NCI-H1092 treated with DMSO at 0.1 percent for 48 hours (cell line): ENCODE measurements at places on chromosomes 7 and 10.
A peak's percentile ranks its signal among the peaks of the same experiment; 100 is the strongest.

DNA sequence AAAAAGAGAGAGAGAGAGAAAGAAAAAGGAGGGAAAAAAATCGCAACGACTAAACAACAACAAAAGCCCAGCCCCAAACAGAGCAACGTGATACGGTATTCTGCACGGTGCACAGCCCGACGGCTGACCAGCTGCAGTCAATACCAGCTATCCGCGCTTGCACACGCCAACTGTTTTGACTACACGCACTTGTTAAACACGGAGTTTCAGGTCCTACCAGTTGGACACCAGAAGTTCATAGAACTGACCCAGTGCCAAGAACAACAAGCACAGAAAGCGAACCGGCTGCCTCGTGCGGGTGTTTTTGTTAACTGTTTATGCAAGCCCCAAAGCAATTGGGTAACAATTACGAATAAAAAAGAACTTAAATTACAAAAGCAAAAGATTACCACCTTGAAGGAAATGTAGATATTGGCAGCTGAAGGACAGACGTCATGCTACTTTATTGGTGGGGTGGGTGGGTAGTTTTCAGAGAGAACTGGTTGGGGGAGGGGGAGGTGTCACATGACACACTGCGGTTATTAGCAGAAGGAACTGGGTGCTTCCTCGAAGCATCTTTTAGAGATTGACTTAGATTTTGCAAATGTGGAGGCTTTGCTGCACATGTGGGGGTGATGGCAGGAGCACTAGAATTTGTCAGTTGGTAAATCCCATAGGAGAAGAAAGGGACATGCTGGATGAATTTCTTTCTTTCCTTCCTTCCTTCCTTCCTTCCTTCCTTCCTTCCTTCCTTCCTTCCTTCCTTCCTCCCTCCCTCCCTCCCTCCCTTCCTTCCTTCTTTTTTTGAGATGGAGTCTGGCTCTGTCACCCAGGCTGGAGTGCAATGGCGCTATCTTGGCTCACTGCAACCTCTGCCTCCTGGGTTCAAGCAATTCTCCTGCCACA is 110.6 kb upstream of the EFCAB10 start:
- peak; percentile 69 for DNase-seq

DNA sequence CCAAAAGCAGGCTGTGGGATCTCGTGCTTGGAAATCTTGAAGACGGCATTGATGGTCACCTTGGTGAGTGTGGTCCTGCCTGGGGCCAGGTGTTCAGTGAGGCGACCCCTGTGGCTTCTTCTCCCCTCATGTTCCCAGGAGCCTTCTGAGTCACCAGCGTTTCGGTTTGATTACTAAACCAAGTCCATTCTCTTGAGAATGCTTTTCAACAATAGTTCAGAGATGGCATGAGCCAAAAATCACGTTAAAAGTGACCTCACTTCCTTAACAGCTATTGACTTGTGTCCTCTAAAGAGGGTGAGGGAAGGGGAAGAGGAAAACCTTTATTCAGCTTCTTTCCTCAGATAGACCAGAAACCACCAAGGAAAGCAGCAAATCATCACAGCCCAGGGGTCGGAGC is 315.2 kb downstream of the GATA3 start:
- DNase-seq: no peak

GRCh38 chr7:41696323-41696916 is 6.5 kb downstream of the INHBA start:
- peak; percentile 7 for DNase-seq

DNA sequence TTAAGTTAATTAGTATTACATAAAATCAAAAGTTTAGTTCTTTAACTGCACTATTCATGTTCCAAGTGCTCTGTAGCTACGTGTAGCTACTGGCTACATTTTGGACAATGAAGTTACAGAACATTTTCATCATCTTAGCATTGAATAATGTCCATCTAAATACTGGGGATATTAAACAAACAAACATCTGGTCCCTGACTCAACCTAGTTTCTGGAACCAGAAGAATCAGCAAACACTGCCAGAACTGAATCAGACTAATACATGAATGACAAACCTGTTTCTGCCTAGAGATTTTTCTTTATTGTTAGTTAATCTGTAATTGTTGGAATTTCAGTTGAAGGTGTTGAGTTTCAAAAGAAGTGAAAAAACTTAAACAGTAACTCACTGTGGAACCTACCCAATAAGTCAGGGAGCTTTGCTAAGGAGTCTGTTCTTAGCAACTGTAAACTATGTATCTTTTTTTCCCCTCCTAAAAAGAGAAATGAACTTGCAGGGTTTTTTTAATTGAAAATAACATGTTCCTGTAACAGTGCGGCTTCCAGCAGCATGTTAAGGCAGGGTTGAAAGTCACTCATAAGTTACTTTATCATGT is 58.3 kb downstream of the CDK13 start:
- no peak for DNase-seq

GRCh38 chr7:106747804-106748203 is 86.8 kb upstream of the CCDC71L start:
- no peak for DNase-seq

DNA sequence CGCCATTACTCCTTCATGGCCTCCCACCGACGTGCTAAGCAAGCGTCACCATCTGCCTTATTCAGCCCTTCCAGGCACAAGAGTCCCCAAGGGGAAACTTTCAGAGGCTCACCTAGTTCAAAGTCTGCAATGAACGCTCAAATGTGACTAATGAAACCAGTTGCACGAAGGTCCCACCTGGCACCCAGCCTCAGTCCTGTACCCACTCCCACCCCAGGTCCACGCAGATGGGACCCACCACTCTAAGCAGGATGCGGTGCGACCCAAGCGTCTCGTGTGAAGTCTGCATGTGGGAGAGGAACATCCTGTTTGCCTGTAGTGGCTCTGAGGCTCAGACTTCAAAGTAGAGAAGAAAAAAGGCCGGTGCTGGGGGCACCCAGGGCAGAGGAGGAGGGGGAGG is 40.3 kb downstream of the RGS10 start:
- no peak for DNase-seq

GRCh38 chr10:22932626-22933370 is 4.9 kb downstream of the ARMC3 start:
- DNase-seq: no peak

DNA sequence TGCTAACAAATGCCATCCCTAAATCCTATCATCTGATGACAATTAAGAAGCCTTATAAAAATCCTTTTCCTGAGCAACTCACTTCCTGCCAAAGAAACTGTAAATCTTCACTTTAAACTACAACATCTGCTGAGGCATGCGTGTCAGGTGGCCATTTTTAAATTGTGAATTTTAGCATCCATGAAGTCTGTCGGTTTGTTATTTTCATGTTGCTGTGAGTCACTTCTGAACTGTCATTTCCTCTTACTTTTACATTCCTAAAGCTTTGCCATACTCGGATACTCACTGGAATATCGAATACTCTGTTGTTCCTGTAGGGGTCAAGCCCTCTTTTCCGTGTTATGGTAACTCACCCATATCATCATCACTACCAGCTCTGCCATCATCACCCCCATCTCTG is 34.3 kb upstream of the TMEM26 start:
- no peak for DNase-seq

GRCh38 chr10:133282846-133283390 is 6.2 kb upstream of the ADAM8 start:
- DNase-seq: no peak

DNA sequence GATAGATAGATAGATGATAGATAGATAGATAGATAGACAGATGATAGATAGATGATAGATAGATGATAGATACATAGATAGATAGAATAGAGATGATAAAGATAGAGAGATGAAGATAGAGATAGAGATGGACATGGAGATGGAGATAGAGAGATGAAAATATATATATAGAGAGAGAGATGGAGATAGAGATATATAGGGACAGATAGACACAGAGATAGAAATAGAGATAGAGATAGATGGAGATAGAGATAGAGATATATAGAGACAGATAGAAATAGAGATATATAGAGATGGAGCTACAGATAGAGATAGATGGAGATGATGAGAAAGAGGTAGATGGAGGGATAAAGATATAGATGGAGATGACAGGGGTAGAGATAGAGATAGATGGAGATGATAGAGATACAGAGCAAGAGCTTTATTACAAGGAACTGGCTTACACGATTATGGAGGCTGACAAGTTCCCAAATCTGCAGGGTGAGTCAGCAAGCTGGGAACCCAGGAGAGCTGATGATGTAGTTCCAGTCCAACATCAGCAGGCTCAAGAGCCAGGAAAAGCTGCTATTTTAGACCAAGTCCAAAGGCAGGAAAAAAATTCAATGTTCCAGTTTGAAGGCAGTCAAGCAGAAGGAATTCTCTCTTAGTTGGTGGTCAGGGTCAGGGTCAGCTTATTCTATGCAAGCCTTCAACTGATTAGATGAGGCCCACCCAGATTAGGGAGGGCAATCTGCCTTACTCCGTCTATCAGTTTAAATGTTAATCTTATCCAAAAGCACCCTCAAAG is 37.1 kb downstream of the CAV1 start:
- DNase-seq: no peak

- DNase-seq: no peak
Measured at GRCh38 chr10:122140941-122141623, 130.0 kb upstream of the BTBD16 start.

- DNase-seq: no peak
Measured at GRCh38 chr7:77351539-77352004, 64.6 kb downstream of the GSAP start.

GRCh38 chr10:91462423-91462822 is 52.3 kb downstream of the HECTD2 start:
- no peak for DNase-seq

DNA sequence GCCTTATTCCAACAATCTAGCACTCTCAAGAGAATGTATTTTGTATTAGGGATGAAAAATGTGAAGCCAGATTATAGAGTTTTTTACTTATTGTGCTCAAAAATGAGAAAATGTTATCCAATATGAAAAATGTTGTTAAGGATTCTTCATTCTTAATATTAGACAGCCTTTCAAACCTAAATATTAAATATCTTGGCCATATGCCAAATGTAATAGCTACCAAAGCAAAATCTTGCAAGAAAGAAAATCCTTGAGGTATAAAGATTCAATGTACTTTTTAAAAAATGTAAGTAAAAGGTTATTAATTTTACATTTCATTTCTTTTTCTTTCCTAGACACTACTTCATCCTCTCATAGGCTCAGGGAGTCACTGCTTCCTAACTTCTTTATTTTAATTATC is 33.4 kb downstream of the MET start:
- DNase-seq: no peak

DNA sequence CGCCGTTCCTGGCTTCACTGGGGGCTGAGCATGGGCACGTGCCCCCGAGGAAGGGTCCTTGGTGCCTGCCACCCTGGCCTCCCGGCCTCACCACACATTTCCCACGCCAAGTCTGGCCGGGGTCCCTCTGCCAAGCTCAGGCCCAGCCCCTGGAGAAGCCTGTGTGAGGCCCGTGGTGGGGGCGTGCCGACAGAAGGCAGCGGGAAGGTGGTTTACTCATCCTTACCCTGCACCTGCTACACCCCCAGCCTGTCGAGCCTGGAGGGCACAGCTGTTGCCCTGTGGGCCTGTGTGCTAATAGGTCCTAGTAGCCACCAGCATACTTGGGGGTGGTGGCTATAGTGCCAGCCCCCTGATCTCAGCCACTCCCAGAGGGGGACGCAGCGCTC is 46.7 kb downstream of the NKX6-2 start:
- no peak for DNase-seq

GRCh38 chr10:22363305-22363704 is 18.0 kb downstream of the SPAG6 start:
- no peak for DNase-seq

- no peak for DNase-seq
Measured at GRCh38 chr10:97919012-97919411, 69.4 kb downstream of the GOLGA7B start.

DNA sequence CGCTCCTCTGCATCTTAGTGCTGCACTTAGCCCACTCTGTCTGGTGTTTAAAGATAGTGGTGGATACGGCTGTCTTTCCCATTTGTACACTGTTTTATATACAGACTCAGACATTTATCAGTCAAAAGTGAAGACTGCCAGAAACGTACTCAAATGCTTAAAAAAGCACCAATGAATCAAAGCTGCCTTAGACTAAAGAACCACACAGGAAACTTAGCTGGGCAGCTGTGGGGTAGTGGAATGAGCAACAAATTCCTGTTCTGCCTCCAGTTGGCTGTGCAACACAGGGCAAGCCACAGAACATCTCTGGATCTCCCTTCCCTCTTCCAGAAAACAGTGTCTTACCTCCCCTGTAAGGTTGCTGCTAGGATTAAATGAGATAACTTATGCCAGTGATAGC is 76.0 kb downstream of the ATXN7L1 start:
- no peak for DNase-seq

- DNase-seq: no peak
Measured at GRCh38 chr7:128000854-128001265, 30.4 kb downstream of the LRRC4 start.
